ENCODE measurements at places on chromosomes 11 and 22. TPM values are rescaled to one million over a fixed set of nuclear protein-coding genes. Genes with fewer than 3 reads are reported as not detected.

GRCh38 chr11:28153586-28153985 lies 45.4 kb downstream of the METTL15 start:
- no peak for DNase-seq

- DNase-seq = no peak
Observed at GRCh38 chr22:28949788-28950187, 66.4 kb downstream of the ZNRF3 start.

GRCh38 chr22:49600891-49601431 lies 226.7 kb downstream of the BRD1 start:
- peak; percentile 51 for DNase-seq

GRCh38 chr11:62399878-62400266 lies 19.0 kb upstream of the SCGB1A1 start:
- DNase-seq = peak; percentile 54

GRCh38 chr22:21921729-21922128 lies 30.9 kb downstream of the PPM1F start:
- peak; percentile 92 for DNase-seq

Gene CD248
- 0.83 TPM for total RNA-seq

Gene OR4A47
- not detected for total RNA-seq

DNA sequence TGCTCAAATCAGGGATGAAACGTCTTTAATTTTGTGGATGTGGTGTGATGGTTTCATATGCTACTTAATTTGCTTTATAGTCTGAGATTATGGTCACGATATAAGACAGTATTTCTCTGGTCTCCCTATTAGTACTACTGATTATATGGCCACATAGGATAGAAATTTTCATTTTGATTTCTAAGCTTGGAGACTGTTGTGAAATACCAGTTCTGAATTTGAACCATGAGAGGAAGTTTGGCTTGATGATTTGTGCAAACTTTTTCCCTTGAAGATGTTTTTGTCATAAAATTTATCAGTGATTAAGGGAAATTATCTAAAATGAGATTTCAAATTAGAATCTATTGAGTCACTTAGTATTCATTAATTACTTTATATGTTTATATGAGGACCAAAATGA lies 2.7 kb downstream of the RNF169 start:
- DNase-seq = no peak
